ENCODE measurements at places on chromosomes 2 and 18.

DNA sequence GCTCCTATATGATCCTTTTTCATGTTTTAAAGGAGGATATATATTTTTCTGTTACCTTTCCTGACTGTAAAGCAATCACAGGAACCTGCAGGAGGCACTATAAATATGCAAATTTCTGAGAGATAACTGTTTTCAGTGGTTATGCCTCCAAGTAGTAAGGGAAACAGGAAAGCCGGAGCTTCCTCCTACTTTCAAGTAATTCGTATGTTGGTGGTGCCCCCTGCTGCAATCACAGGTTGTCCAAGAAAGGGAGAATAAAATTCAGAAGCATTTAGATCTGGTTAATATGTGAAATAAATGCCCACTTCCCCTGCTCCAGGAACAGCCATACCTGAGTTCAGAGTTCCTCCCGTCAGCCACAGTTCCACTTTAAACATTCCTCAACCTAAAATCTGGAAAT lies 12.0 kb upstream of the BCL11A start:
- no peak for DNase-seq

DNA sequence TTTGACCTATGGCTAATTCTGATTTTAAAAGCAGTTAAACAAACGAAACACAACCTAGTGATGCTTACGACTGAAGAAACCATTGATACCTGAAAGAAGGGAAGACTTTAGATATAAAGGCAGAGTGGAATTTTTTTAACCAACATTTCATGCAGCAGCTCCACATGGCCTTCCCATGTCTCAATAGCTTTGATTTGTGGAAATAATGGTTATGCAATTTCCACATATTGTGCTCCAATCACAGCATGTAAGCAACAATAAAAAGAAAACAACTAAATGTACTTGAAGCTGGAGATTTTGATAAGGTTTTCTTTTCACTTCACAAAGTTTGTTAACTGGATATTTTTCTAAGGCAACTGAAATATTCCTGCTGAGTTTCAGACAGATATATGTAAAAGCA lies 82.0 kb upstream of the SLC39A10 start:
- DNase-seq: no peak

DNA sequence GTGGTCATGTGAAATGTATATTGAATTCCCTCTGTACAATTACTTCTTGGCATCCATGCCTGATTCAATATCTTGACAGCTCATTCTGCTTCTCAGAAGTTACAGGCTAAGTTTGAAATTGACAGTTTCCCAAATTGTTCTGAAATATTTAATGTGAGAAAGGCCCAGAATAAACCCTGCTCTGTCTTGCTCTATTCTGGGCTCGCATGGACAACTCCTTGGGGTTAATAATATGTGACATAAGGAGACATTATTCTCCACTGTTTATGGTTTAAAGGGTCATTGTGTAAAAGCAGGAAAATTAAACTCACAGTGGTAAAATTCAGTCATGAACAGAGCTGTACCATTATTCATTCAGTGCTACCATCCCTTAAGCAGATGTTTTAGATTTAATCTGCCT lies 160.7 kb upstream of the CNTNAP5 start:
- no peak for DNase-seq

GRCh38 chr2:65130664-65131175 lies 814 bp upstream of the RAB1A start:
- DNase-seq: no peak

DNA sequence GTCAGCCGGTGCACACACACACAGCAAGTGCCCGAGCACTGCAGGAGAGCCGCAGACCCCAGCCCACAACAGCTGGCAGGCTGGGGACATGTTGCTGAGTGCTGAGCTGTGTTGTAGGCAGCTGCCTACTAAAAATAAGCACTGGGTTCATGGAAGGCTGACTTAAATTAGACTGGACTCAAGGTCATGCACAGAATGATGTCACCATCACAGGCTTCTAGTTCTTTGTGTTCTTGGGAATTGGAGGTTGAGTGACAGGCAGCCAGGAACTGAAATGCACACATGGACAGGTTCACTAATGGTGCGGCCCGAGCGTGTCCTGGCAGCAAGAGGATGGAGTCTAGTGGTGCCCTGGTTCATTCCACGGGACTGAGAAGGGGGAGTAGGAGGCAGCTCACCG lies 71.3 kb downstream of the VWA3B start:
- no peak for DNase-seq

GRCh38 chr2:189060096-189060642 lies 86.0 kb downstream of the COL3A1 start:
- DNase-seq: no peak

DNA sequence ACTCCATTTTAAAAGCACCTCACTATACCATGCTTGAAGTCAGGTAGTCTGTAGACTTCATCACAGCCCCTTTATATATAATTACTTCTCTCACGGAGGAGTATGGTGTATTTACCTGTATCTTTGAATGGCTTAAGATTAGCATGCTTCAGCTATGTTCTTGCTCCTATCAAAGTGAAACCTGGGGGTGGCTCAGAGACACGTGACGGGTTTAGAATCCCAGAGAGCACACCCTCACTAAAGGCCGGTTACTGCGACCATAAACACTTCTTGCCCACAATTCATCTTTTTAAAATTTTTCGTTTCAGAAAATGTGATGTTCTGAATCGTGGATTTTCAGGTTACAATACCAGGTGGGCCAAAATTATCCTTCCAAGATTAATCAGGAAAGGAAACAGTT lies 3.6 kb downstream of the IAH1 start:
- no peak for DNase-seq

GRCh38 chr2:191351921-191352320 lies 106.7 kb downstream of the MYO1B start:
- DNase-seq: no peak

- no peak for DNase-seq
These were observed 46.0 kb upstream of the FAM136A start for GRCh38 chr2:70347831-70348230.

DNA sequence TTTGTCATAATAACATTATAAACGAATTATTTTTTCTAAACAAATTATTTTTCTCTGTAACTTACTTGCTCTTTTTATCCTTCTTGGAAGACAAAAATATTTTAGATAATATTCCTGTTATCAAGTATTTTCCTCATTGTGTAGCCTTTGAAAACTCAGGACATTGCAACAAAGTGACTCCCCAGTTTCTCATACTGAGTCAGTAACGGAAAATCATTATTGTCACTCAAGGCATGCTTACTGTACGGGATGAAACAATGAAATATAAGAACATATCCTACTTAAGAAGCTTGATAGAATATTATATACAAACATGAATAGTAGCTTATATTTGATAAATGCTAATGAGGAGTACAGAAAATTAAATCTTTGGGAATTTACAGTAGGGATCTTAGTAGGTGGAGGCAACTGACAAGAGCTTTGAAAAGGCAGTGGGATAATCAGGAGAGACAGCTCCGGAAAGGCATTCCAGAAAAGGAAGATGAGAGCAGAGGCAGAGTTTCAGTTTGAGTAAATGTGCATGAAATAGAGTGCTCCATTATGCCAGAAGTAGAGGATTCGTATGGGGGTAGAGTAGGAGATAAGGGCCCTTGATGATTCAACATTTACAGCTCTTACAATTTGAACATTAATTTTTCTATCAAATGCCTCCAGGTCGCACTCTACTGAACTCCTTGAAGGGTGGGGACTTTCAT lies 14.0 kb upstream of the YES1 start:
- no peak for DNase-seq

GRCh38 chr2:190318931-190319554 lies 583 bp downstream of the HIBCH start:
- no peak for DNase-seq

- no peak for DNase-seq
These were observed 101.3 kb upstream of the BCL2L11 start for GRCh38 chr2:111019381-111019780.

DNA sequence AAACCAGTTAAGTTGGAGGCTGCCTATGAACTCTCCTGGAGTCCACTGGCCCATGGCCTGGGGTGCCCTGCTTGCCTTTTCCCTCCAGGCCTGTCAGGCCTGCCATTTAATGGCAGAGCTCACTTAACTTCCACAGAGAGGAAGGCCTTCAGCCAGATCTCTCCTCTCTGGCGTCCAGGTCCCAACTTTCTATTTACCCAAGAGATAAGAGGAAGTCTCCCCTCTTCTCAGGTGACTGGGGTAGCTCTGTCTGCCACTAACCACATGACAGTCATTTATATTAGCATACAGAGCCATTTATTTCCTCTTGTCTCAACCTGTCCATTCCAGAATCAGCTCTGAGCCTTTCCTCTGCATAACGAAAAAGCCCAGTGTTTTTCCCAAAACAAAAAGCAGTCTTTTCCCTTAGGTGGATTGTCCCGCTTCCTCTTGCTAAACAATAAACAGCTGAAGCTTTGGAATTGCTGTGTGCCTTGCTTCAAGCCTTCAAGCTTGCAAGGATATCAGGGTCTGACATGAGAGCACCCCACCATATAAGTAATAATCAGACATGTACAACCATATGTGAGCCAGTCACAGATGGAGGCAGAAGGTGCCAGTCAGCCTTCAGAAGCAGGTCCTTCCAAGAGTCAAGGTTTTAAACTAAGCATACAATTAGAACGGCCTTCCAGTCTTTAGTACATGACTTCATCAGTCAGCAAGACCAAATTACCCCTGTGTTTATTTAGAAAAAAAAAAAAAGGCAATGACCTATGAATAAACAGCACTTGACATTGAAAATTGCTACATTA lies 71.2 kb upstream of the STPG4 start:
- no peak for DNase-seq

DNA sequence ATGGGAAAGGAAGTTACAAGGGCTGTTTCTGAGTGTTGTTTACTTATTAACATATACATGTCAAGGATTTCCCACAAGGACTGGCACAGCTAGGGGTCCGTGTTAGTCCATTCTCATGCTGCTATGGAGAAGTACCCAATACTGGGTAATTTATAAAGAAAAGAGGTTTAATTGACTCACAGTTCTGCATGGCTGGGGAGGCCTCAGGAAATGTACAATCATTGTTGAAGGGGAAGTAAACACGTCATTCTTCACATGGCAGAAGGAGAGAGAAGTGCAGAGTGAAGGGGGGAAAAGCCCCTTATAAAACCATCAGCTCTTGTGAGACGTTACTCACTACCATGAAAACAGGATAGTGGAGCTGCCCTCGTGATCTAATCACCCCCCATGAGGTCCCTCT lies 128.9 kb upstream of the CELF4 start:
- no peak for DNase-seq

DNA sequence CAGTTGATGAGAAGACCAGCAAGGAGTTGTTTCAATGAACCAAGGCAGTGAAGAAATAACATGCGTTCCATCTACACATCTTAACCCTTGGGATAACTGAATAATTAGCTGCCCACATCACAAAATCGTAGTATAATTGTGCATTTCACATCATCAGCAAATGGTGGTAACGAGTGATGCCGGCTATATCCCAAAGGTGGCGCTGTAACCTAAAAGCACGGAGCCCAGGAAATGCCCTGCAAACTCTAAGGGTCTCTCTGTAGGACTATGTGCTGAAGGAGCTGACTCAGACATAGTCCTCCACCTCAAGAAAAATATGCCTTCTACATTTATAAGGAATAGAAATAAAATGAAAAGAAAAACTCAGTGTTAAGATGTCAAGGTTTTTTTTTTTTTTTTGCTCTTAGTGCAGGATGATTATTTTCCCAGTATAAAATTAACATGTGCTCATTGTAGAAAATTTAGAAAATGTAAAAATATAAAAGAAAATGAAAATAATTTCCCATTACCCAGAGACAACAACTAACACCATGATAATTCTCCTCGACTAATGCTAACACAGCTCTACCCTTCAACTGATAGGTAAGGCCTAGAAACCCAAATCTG lies 23.1 kb upstream of the DSG3 start:
- DNase-seq: no peak

DNA sequence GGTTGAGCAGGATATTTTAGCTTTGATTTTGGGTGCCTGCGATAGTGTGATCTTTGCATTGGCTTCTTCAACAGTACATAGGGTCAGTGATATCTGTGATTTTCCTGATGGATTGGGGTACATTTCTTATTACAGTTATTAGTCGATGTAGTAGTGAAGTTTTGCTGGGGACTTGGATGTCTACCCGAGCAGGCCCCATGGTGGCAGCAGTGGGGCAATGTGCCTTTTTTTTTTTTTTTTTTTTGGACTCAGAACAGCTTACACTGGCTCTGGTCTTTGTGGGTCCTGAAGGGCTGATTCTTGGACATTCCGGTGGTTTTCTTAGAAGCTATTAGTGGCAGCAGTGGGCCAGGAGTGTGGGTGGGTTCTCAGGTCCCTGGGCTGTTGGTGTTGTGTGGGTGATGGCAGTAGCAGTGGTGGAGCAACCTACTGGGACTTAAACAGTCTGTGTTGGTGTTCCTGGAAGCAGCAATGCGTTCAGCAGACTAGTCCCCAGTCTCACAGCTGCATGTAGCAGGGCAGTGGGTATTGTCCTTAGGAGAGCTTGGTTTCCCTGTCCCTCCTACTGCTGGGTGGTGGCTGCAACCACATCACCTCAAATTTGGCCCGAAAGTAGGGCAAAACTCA lies 53.7 kb upstream of the SLC4A10 start:
- DNase-seq: no peak

GRCh38 chr2:15802657-15803542 lies 137.4 kb upstream of the MYCN start:
- no peak for DNase-seq

DNA sequence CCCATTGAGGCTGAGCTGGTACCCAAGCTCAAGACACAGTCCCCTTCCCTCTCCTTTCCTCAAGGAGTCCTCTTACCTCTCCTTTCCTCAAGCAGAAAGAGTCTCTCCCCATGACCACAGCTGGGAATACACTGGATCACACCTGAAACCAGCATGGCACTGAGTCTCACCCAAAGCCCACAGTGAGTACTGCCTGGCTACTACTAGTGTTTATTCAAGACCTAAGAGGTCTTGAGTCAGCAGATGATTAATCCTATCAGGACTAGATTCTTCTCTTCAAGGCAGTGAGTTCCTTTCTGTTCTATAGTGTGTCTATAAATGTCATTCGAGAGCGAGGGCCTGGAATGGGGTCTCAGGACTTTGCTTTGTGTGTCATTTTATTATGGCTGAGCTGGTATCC lies 111.4 kb downstream of the METTL4 start:
- DNase-seq: no peak

- DNase-seq: no peak
These were observed 46.8 kb upstream of the BIN1 start for GRCh38 chr2:127153691-127154158.

GRCh38 chr2:197092431-197092830 lies 165.9 kb upstream of the PGAP1 start:
- DNase-seq: no peak

DNA sequence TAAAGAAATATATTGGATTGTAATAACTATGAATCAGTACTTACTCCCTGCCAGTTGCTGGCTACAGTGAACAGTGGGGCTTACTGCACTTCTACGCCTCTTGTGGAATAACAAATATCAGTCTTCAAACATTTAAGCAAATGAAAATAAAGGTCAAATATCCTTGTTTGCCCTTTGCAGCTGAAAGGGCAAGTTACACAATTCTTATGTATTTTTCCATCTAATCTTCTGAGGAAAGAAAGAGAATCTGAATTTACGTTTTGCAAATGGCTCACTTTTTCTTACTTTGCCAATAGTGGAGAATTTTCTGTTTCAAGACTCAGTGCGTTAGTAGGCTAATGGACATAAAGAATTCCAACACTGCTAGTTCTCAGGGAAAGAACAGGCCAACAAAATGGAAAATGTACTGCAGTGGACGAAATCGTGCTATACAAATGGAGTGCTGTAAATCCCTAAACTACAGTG lies 157.2 kb upstream of the TMEM200C start:
- no peak for DNase-seq

GRCh38 chr2:207219081-207219630 lies 53.4 kb upstream of the KLF7 start:
- DNase-seq: no peak

All from activated B cell treated with CpG ODN at 0.5 μM for 24 hours (primary cell).